ENCODE measurements at places on chromosomes 11 and 22.

DNA sequence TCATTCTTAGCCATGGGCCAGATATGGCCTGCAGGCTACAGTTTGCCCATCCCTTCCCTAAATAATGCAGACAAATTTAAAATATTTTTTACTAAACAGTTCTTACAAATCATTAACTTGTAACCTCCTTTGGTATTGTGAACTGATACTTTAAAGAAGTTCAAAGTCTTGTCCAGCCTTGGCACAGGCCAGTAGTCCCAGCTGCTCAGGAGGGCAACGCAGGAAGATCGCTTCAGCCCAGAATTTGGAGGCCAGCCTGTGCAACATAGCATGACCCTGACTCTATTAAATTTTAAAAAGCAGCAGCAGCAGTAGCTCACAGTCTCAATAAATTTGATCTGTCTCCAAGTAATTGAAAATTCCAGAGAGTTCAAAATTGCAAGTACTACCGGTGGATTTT is 83.7 kb upstream of the ARHGAP32 start:
- H3K4me1 ChIP-seq = peaks cover 10% of the 10 kb centered on the region
- no peak overlapping the region for H3K4me3 ChIP-seq
- H3K27me3 ChIP-seq = no peaks in the 10 kb centered on the region
- no peak overlapping the region for H3K27ac ChIP-seq
- no peak for DNase-seq

DNA sequence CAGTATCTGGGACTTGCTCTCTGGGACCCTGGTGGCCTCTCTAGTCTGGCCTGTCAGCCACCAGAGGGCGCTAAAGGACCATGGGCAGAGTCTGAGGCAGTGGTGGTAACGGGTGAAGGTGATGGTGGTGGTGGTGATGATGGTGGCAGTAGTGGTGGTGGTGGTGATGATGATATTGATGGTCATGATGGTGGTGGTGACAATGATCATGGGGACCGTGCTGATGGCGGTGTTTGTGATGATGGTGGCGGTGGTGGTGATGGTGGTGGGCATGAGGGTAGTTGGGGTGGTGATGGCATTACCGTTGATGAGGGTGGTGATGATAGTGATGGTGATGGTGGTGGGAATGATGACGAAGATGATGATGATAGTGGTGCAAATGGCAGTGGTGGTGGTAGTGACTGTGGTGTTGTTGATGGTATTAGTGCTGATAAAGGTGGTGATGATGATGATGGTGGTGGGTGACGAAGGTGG is 16.0 kb downstream of the TRPM5 start:
- DNase-seq = peak; percentile 39
- H3K27me3 ChIP-seq = peaks cover 44% of the 10 kb centered on the region
- no peak overlapping the region for H3K4me3 ChIP-seq
- no peaks in the 10 kb centered on the region for H3K4me1 ChIP-seq

DNA sequence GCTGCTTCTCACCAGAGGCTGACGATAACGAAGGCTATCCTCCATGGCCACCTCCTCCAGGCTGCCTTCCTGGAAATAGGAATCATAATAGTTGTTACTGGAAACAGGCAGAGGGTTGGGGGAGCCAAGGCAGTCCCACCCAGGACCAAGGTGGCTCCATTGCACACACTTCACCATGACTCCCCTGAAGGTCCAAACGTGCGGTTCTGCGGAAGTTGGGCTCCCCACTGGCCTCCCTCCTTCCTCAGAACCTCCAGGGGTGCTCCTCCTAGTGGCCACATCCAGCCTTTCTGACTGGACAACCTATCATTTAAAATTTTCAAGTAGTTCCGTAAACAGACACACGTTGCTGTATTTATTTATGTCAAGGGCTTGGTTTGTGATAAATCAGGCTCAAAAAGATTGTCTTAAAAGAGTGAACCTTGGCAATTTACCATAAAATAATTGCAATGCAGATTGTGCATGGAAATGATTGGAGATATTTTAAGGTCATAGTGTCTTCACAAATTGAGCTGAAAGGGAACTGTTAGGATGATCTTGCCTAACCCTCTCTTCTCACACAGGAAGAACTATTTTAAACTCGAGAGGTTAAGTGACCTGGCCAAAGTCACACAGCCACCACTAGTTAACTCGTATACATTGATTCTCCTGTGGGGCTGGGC is 1.4 kb upstream of the TCN2 start:
- peaks cover 3% of the 10 kb centered on the region for H3K36me3 ChIP-seq
- peaks cover 28% of the 10 kb centered on the region for H3K4me1 ChIP-seq
- H3K27me3 ChIP-seq = no peaks in the 10 kb centered on the region
- H3K4me3 ChIP-seq = peak overlapping the region; percentile 70
- H3K27ac ChIP-seq = no peak overlapping the region
- DNase-seq = peak; percentile 49

DNA sequence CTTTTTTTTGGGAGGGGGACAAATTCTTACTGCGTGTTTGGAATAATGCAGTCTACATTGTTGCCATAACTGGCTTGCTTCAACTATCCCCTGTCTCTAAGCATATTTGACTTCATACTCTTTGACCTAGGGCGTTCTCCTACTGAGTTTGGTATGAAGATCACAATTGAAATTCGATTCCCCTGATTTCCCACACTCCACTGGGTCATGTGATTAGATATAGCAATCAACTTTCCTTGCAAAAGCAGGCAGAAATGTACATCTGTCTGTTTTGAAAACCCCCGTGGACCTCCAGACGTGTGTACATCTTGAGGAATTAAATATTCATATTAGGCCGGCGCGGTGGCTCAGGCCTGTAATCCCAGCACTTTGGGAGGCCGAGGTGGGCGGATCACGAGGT is 13.8 kb upstream of the CARD18 start:
- H3K4me3 ChIP-seq = no peak overlapping the region
- no peaks in the 10 kb centered on the region for H3K27me3 ChIP-seq
- no peak overlapping the region for H3K27ac ChIP-seq
- no peaks in the 10 kb centered on the region for H3K36me3 ChIP-seq
- DNase-seq = no peak
- no peaks in the 10 kb centered on the region for H3K4me1 ChIP-seq

DNA sequence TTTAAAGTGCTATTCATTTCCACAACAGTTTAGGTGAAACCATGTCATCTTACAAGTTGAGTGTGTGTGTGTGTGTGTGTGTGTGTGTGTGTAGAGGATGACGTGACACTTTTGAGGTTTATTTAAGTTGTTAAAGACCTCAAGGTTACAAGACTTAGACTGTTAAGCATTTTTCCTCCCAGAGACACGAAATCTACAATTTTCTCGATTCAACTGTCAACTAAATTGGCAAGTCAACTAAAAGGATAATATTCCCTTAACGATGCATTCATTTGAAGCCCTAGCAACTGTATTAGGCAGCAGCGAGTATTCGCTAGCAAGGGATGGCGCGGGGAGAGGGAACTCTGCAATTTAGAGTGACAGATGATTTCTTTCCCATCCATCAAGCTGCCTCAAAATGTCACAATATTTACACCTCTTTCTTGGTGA is 17.6 kb upstream of the BDNF start:
- no peaks in the 10 kb centered on the region for H3K36me3 ChIP-seq
- H3K4me3 ChIP-seq = peak overlapping the region; percentile 88
- peaks cover 31% of the 10 kb centered on the region for H3K27me3 ChIP-seq
- peaks cover 18% of the 10 kb centered on the region for H3K4me1 ChIP-seq
- H3K27ac ChIP-seq = peak overlapping the region; percentile 76

- H3K27me3 ChIP-seq = no peaks in the 10 kb centered on the region
- no peak overlapping the region for H3K27ac ChIP-seq
These were observed 82.8 kb downstream of the SPATA19 start for GRCh38 chr11:133762538-133762937.

DNA sequence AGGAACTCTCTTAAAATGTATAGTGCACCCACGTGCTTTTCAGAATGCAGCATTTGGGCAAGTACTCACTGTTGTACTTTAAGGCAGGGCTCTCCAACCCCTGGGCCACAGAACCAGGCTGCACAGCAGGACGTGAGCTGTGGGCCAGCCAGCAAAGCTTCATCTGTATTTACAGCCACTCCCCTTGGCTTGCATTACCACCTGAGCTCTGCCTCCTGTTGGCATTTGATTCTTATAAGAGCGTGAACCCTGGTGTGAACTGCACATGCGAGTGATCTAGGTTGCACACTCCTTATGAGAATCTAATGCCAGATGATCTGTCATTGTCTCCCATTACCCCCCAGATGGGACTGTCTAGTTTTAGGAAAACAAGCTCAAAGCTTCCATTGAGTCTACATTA is 3.0 kb downstream of the C11orf58 start:
- peaks cover 37% of the 10 kb centered on the region for H3K36me3 ChIP-seq
- H3K4me3 ChIP-seq = peak overlapping the region; percentile 35
- peaks cover 9% of the 10 kb centered on the region for H3K4me1 ChIP-seq

All from mesenchymal stem cell (in vitro differentiated cells and primary cell).